ENCODE measurements at places on chromosomes 12 and 14. TPM values are rescaled to one million over a fixed set of nuclear protein-coding genes. Genes with fewer than 3 reads are reported as not detected.

Gene GON7
- total RNA-seq = 17.4 TPM

Gene SLC7A8
- total RNA-seq = 0.24 TPM

Gene SPPL3
- total RNA-seq = 53.3 TPM

Gene B4GALNT3
- 0.47 TPM for total RNA-seq

Gene ZC2HC1C
- 2.9 TPM for total RNA-seq

Gene ADAM21
- total RNA-seq = not detected

Gene TMPRSS12
- total RNA-seq = not detected

Gene PTPRO
- total RNA-seq = not detected

Gene TTC9
- 1.8 TPM for total RNA-seq

Gene CLEC2A
- not detected for total RNA-seq

Gene DPF3
- total RNA-seq = 0.27 TPM

Gene ZNF641
- total RNA-seq = 6.9 TPM

Gene FICD
- total RNA-seq = 4.2 TPM

Gene KRT85
- not detected for total RNA-seq

All from A549 treated with CpdA at 1 μM for 4 hours (cell line).